ENCODE measurements at places on chromosomes 3 and 15.
A peak's percentile ranks its signal among the peaks of the same experiment; 100 is the strongest.

DNA sequence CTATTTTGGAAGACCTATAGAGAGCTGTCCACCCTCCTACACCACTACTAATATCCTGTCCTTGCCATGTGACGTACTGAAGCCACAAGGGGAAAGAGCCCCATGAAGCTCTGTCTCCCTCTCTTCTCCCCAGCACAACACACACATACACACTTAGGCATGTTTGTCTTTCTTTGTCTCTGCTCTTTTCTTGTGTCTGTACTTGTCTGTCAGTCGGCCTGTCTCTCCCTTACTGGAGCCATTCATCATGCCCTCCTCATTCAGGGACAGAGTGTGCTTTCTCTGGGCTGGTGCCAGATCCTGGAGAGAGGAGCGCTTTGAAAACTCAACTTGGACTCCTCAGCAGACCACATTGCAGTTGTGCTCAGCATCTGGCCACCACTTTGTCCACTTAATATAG lies 47.6 kb downstream of the PSMD6 start:
- DNase-seq, result no peak

- DNase-seq, result no peak
These were observed 6.6 kb downstream of the KLF15 start for GRCh38 chr3:126350502-126351085.

- DNase-seq, result no peak
These were observed 144.2 kb downstream of the RYR3 start for GRCh38 chr15:33454996-33455395.

- no peak for DNase-seq
These were observed 32.7 kb downstream of the PLD1 start for GRCh38 chr3:171777596-171777995.

DNA sequence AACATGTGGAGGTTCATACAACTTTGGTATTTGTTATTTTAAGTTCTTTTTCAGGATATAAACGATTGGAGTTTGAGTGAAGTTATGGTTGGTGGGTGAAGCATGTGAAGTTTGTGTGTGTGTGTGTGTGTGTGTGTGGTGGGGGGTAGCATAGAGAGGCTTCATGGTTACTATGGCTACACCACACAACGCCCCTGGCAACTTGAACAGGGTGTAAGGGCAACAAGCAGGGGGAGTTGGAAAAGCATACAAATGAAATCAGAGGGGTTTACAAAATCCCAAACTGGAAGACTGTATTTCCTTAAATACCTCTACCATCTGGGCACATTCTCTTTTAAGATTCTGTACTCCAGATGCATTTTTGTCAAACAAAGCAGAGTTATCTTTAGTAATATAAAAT lies 207.5 kb downstream of the SV2B start:
- DNase-seq, result no peak

DNA sequence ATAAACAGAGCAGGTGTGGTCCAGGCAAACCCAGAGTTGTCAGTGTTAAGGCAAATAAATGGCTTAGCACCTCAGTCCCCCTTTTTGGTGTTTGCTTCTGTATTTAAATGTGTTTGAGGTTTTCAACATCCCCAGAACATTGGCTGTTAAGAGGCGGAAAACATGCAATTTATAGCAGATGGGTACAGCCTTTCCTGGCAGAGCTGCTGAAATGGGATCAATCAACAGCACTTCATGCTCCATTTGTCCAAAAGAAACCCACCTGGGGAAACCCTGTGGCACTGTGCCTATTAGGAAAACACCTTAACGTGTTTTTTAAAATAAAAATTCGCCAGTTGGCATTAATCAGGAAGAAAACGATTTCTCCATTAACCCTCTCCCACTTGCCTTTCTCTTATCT lies 135.4 kb downstream of the MCTP2 start:
- DNase-seq, result no peak

GRCh38 chr15:41792000-41792637 lies 17.8 kb downstream of the MAPKBP1 start:
- no peak for DNase-seq

- no peak for DNase-seq
These were observed 170.1 kb downstream of the CNTN4 start for GRCh38 chr3:2268779-2269178.

DNA sequence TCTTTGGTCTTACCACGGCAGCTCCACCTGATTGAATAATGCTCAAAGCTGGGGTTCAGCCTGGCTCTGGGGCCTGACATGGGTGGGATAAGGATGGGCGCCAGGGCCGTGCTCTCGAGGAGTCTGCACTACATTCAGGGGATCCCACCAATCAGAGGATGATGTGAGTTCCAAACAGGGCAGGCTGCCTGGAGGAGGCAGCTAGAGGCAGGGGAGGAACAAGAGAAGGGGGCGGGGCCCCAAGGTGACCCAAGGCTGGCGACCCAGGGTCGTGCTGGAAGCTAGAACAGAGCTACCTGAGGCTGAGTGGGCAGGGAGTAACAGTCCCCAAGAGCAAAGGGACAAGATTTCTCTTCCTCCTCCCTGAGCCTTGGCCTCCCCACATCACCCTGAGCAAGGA lies 56.1 kb downstream of the PCSK6 start:
- DNase-seq, result no peak

DNA sequence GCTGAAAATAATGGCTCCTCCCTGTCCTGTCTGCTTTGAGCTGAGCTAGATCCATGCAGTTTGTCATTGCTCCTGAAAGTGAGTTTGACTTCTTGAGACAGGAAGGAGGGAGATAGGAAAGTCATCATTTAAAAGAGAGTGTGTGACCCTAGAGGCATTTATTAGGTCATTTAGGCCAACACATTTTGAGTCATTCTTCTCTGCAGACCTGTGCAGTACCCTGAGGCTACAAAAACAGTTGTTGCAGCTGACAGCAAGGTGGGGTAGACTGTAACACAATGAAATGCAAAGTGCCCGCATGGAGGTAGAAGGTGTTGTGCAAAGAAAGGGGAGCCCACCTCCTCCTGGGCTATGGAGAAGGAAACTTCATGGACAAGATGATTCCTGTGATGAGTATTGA lies 102.8 kb upstream of the PFN2 start:
- DNase-seq, result no peak

DNA sequence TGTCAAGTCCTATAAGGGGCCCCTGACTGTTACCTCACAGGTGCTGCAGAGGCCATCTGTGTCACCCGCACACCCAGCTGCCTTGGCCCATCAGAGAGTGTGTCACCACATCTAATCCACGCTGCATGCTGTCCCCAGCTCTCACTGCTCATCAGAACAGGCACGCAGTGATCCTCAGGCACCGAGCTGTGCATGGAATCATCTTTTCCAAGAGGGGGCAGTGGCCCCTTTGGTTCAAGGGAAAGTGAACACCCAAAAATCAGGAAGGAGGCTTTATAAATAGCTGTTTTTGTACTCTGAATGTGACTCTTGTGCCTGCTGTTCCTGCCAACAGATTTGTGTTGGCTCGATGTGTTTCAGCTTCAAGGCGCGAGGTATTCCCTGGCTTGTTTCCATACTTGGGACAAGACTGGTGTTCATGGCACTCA lies 110.3 kb upstream of the ETV5 start:
- no peak for DNase-seq

DNA sequence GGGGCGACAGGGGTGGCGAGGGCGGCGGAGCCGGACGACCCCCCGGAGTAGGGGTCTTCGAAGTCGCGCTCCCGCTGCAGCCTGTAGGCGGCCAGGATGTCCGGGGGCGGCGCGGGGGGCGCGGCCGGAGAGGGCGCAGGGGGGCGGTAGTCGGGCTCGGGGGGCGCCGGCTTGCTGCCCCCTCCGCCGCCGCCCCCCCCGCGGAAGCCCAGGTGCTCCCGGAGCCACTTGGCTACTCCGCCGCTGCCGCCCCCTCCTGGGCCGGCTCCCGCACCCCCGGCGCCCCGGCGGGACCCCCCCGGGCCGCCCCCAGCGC lies 230 bp downstream of the SHF start:
- DNase-seq, result no peak

GRCh38 chr15:46344915-46345314 lies 710.1 kb downstream of the SQOR start:
- no peak for DNase-seq

DNA sequence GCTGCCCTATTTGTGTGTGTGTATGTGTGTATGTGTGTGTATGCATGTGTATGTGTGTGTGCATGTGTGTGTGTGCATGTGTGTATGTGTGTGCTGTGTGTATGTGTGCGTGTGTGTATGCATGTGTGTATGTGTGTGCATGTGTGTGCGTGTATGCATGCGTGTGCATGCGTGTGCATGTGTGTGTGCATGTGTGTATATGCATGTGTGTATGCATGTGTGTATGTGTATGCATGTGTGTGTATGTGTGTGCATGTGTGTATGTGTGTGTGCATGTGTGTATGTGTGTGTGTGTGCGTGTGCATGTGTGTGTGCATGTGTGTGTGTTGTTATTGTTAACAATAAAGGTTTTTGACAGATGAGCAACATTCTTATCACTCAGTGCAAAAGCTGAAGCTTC lies 110.8 kb upstream of the HES1 start:
- DNase-seq, result no peak

GRCh38 chr3:149575213-149575960 lies 82.4 kb downstream of the WWTR1 start:
- peak; percentile 27 for DNase-seq

GRCh38 chr3:134897391-134898141 lies 102.5 kb downstream of the EPHB1 start:
- no peak for DNase-seq

- no peak for DNase-seq
These were observed 95.7 kb upstream of the SLC2A2 start for GRCh38 chr3:171122240-171122639.

- DNase-seq, result no peak
These were observed 28.3 kb upstream of the GPD1L start for GRCh38 chr3:32078085-32078634.

DNA sequence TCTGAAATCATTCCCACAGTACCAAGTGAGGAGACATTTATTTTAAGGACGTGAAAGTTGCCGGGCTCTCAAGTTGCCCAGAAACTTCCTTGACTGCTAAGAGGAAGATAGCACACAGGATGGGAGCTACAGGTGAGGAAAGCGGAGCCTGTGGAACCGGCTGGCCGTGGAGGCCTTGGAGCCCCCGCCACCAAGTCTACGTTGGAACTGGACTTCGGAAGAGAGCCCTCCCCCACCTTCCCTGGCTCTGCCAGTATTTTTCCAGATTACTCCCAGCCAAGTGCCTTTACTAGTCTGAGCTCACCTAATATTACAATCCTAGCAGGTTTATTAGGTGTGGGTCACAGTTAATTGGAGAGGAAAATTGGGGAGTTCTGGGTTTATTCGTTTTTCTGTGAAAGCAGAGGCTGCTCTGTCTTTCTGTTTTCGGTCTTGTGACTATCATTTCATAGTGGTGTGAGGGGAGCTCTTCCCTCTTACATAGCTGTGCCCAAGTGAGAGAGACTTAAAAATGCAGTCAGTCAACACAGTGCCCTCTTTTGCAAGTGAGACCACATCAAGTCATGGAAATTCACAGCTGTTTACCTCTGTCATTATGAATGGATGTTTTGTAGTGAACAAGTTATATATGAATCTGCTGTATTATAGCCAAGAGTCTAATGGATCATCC lies 6.8 kb downstream of the BOC start:
- no peak for DNase-seq

GRCh38 chr3:97510795-97511194 lies 253.8 kb upstream of the ARL6 start:
- no peak for DNase-seq

DNA sequence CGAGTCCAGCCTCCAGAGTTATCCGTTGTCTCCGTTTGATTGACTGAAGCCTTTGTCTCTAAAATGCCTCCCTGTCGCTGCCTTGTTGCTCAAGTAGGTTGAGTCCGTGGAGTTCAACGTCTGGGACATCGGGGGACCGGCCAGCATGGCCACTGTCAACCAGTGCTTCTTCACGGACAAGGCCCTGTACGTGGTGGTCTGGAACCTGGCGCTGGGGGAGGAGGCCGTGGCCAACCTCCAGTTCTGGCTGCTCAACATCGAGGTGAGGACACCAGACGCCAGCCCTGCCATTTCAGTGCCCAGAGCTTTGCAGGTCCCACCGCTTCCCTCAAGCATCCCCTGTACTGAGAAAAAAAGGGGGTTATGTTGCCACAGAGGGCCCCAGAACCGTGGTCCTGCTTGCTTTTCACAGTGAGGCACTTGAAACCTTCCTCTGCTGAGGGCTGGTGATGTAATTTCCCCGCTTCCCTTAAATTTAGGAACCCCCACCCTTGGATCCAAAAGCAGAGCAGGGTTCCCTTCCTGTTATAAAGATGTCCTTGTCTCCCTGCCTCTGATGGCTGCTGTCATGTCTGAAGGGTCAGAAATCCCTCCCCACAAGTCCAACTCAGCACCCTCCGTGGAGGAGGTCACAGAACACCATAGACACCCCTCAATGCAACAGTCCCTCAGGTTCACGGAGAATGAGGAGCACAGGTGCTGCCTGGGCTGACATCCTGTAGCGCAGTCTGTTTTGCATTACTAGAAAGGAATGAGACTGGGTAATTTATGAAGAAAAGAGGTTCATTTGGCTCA lies 105.7 kb downstream of the LRRK1 start:
- peak; percentile 5 for DNase-seq

All from mucosa of gallbladder (tissue), 1 donor.